ENCODE measurements at places on chromosomes 1 and 21. TPM values are rescaled to one million over a fixed set of nuclear protein-coding genes. Genes with fewer than 3 reads are reported as not detected.

- peaks cover 16% of the 10 kb centered on the region for H3K27me3 ChIP-seq
- peak overlapping the region; percentile 82 for H3K4me3 ChIP-seq
- H3K27ac ChIP-seq, result no peak overlapping the region
Observed at GRCh38 chr1:25922971-25923552, 16.8 kb upstream of the STMN1 start.

GRCh38 chr1:52681136-52681535 is 17.0 kb downstream of the COA7 start:
- no peak overlapping the region for H3K4me3 ChIP-seq
- no peaks in the 10 kb centered on the region for H3K27me3 ChIP-seq
- H3K36me3 ChIP-seq, result peaks cover 10% of the 10 kb centered on the region
- H3K4me1 ChIP-seq, result peaks cover 22% of the 10 kb centered on the region

DNA sequence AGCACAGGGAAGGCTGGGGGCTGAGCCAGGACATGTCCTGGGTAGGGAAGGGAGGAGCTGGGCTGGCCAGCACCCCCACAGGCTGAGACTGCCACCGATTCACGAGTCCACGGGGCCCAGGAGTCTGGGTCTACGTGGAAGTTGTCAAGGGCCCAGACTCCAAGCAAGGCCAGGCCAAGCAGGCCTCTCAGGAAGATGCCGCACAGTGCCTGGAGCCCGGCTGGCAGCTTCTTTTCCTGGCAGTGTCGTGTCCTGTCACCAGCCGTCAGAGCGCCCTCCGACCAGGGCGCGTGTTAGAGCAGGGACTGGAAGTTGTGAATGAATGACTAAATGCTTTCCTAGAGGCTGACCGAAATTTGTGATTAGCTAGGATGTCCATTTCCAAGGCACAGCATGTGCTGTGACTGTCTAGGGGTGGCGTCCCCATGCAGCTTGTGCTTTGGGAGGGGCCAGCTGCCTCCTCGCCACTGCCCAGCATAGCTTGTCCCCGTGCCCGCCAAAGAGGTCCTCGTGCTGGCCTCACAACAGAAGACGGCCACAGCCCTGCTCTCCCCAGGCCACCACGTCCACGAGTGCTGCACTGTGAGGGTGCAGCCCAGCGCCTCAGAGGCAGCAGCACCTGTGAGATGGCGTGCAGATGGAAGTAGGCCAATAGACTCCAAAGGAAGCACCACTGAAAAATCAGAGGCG is 147.4 kb upstream of the COL6A1 start:
- H3K4me1 ChIP-seq, result peaks cover 28% of the 10 kb centered on the region
- H3K27me3 ChIP-seq, result no peaks in the 10 kb centered on the region
- no peak overlapping the region for H3K27ac ChIP-seq
- H3K36me3 ChIP-seq, result peaks cover under 1% of the 10 kb centered on the region
- H3K4me3 ChIP-seq, result no peak overlapping the region

- H3K27ac ChIP-seq, result no peak overlapping the region
- 0 out of 2 replicates have a peak, but pooled peaks cover 3% of the 10 kb centered on the region for H3K4me1 ChIP-seq
- H3K4me3 ChIP-seq, result no peak overlapping the region
- H3K36me3 ChIP-seq, result no peaks in the 10 kb centered on the region
- H3K27me3 ChIP-seq, result no peaks in the 10 kb centered on the region
- no peak for DNase-seq
Observed at GRCh38 chr1:55696181-55696754, 481.1 kb upstream of the USP24 start.

- no peak for DNase-seq
- H3K36me3 ChIP-seq, result no peaks in the 10 kb centered on the region
- H3K4me1 ChIP-seq, result peaks cover 27% of the 10 kb centered on the region
- H3K27me3 ChIP-seq, result no peaks in the 10 kb centered on the region
- H3K27ac ChIP-seq, result no peak overlapping the region
- no peak overlapping the region for H3K4me3 ChIP-seq
Observed at GRCh38 chr1:93689521-93690223, 8.0 kb upstream of the BCAR3 start.

DNA sequence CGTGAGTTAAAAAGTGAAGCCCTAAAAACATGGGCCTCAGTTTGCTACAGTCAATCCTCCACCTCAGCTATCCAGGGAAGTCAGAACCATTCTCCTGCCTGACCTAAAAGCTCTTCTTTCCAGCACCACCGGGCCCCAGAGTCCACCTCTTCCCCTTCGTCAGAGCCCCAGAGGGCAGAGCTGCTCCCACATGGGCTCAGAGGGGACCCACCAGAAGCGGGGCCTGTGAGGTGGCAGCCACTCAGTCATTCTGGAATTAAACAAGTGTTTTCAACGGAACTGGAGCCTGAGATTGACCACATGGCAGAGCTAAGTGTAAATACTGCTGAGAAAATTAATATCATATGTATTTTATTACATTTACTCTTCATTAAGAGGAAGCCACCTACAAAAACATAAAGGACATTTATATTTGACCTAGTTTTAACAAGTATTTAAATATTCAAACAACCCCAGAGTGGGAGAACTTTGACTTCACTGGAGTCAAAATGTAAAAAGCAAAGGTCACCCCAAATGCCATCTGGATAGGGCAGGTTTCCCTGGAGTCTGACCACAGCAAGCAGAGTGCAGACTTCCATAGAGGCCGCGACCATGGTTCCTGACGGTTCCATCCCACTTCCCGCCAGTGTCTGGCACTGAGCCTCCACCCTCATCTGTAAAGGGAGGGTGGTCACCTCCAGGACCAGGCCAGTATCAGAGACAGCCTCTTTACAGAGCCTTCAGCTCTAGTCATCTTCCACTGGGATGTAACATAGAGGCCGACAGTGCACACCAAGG is 1.8 kb downstream of the SUMO3 start:
- no peak overlapping the region for H3K27ac ChIP-seq
- peaks cover 10% of the 10 kb centered on the region for H3K4me1 ChIP-seq
- H3K36me3 ChIP-seq, result peaks cover 19% of the 10 kb centered on the region
- H3K27me3 ChIP-seq, result peaks cover 22% of the 10 kb centered on the region
- DNase-seq, result no peak

- no peak overlapping the region for H3K27ac ChIP-seq
- H3K4me1 ChIP-seq, result peaks cover 2% of the 10 kb centered on the region
- no peaks in the 10 kb centered on the region for H3K36me3 ChIP-seq
- no peak for DNase-seq
- no peaks in the 10 kb centered on the region for H3K27me3 ChIP-seq
- H3K4me3 ChIP-seq, result no peak overlapping the region
Observed at GRCh38 chr1:206932177-206932576, 10.4 kb upstream of the FCMR start.

GRCh38 chr1:97920276-97920831 is 480 bp downstream of the DPYD start:
- peaks cover 27% of the 10 kb centered on the region for H3K27me3 ChIP-seq
- DNase-seq, result no peak
- H3K4me3 ChIP-seq, result peak overlapping the region; percentile 88
- H3K36me3 ChIP-seq, result no peaks in the 10 kb centered on the region
- H3K4me1 ChIP-seq, result peaks cover 23% of the 10 kb centered on the region

GRCh38 chr1:2982615-2983318 is 38.5 kb upstream of the ACTRT2 start:
- H3K4me3 ChIP-seq, result no peak overlapping the region
- peaks cover 22% of the 10 kb centered on the region for H3K36me3 ChIP-seq
- no peaks in the 10 kb centered on the region for H3K27me3 ChIP-seq
- no peak for DNase-seq
- no peak overlapping the region for H3K27ac ChIP-seq

DNA sequence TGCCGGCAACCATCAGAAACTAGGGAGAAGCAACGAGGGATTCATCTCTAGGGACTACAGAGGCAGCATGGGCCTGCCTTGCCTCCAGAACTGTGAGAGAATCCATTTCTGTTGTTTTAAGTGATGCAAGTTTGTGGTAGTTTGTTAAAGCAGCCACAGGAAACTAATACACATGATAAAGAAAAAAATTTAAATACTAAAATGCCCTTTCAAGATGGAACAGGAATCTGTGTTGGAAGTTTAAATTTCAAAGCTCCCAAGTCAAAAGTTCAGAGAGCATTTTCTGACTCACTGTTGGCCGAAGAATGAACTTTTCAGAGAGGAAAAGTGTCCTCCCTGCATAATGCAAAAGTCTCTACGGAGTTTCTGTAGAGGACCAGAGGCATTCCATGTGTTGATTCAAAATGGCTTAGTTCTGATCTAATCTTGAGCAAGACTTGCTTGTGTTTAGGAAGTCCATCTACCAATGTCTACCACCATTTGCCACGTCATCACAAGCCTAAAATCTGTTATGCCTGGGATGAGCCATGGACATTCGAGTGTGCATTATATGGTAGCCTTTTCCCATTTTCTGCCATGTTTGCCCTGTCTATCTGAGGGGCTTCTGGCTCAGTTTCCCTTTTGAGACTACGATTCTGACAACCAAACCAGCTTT is 22.4 kb upstream of the ARHGAP29 start:
- peaks cover 11% of the 10 kb centered on the region for H3K4me1 ChIP-seq
- H3K27ac ChIP-seq, result no peak overlapping the region
- H3K27me3 ChIP-seq, result peaks cover 98% of the 10 kb centered on the region
- peak; percentile 14 for DNase-seq
- no peaks in the 10 kb centered on the region for H3K36me3 ChIP-seq

DNA sequence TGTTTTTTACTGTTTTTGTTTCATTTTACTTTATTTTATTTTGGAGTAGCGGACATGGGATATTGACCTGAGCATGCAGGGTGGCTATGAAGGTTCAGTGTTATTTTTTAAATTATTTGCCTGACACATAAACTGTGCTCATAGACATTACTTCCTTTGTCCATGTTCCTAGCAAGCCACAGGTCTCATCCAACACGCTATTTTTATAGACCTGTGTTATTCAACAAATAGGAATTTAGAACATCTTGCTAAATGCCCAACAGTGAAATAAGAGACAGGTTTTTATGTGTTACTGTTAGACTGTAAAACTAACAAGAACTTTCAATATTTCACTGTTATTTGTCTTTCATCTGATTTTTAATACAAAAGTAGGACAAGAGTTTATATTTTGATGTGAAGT is 756.4 kb downstream of the KCNT2 start:
- DNase-seq, result no peak
- peaks cover 66% of the 10 kb centered on the region for H3K4me1 ChIP-seq
- H3K36me3 ChIP-seq, result peaks cover 10% of the 10 kb centered on the region
- H3K27ac ChIP-seq, result peak overlapping the region; percentile 92

DNA sequence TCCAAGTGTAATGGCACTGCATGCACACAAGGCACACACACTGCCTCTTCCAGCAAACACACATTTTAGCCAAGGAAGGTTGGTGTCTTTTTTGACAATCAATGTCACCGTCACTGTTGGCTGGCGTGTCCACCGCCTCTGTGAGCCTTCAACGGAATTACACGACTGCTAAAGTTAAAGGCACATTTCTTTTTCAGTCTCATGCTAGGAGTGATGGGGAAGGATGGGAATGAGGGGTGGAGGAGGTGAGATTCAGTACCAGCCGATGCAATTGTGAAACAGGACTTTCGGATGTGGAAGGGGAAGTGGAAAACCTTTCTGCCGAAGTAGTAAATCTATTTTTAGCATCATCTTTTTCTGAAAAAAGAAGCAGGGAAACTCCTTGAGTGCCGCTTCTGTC is 1.4 kb downstream of the ELAVL4 start:
- no peaks in the 10 kb centered on the region for H3K27me3 ChIP-seq
- no peak for DNase-seq
- no peak overlapping the region for H3K27ac ChIP-seq
- H3K4me1 ChIP-seq, result peaks cover 43% of the 10 kb centered on the region
- no peaks in the 10 kb centered on the region for H3K36me3 ChIP-seq

DNA sequence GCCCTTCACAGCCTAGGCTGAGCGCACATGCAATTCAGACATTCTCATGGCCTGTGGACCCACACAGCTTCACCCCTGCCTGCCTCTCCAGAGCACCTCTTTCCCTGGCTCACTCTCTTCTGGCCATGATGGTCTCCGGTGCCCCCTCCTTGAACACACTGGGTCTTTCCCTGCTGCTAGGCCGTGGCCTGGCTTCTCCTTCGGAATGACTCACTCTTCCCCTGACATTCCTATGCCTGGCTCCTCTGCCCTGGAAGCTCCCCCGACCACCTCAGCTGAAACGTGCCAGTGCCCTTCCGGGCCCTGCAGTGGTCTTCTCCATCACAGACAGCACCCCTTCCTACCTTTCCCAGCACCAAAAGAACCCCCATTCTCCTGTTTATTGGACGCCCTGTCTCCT is 28.3 kb downstream of the EPHA8 start:
- no peak overlapping the region for H3K27ac ChIP-seq
- no peak overlapping the region for H3K4me3 ChIP-seq
- no peaks in the 10 kb centered on the region for H3K27me3 ChIP-seq
- H3K4me1 ChIP-seq, result 0 out of 2 replicates have a peak, but pooled peaks cover 2% of the 10 kb centered on the region
- no peaks in the 10 kb centered on the region for H3K36me3 ChIP-seq

The ANKRD34A gene
- 0.21 TPM for total RNA-seq

The CD247 gene
- total RNA-seq, result 1.8 TPM

The WARS2 gene
- 9.7 TPM for total RNA-seq

The MYCL gene
- 32.2 TPM for total RNA-seq

The ROR1 gene
- total RNA-seq, result 54.6 TPM

The DSCAM gene
- 0.09 TPM for total RNA-seq
